ENCODE measurements at places on chromosomes 11 and 22.

- DNase-seq = peak; percentile 23
These were observed 15.4 kb downstream of the C11orf24 start for GRCh38 chr11:68256331-68256741.

DNA sequence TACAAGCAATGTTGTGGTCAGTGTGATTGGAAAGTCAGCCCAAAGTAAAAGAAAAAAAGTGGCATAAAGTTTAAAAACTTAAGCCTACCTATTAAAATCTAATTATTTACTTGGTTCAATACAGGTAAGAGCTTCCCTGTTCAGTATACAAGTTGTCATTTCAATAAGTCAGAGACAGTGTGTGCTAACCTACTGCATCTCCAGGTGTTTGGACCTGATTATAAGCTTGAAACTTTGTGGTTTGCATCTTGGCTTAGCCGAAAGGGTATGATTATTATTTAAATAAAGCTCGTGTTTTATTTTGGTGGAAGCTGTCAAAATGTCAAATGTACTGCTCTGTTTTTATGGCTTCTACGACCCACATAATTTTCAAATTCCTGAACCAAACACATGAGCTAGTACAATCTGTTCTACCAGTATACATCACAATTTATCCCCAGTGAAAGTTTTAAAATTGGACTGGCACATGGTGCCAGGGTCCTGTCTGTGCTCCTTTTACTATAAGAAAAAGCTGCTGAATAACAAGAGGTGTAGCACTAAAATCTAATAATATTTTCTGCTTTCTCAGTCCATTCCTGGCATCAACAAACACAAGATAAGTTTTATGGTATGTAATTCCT lies 103.9 kb upstream of the ANO3 start:
- DNase-seq = no peak

- DNase-seq = no peak
These were observed 2.8 kb downstream of the SESN3 start for GRCh38 chr11:95228081-95228749.

- DNase-seq = no peak
These were observed 18.4 kb upstream of the ST3GAL4 start for GRCh38 chr11:126337126-126337473.

DNA sequence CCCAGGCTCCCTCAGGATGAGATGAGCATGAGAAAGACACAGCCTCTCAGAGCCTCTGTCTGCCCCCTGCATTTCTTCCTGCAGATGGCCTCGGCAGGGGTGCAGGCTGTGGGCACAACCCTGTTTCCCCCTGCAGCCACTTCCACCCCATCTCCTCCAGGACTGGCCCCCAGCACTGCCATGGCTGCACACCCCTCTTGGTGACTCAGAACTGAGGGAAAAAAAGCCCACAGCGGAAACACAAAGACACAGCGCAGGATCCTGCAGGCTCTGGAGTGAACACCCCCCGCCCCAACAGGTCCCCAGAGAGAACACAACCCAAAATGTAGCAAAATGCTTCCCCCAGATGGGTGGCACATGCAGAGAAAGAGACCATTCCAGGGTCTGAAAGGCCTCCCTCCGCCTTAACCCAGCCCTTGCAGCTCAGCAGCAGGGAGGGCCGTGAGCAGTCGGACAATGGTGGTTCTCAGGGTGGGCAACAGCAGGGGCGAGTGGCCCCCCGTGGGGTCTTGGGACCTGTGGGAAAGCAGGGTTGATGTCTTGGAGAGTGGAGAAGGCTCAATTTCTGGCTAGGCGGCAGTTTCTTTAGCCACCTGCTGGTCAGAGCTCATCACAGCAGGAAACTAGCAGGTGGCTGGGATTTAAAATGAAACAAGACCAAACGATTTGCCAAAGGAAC lies 8.0 kb downstream of the TUBGCP6 start:
- peak; percentile 25 for DNase-seq

GRCh38 chr11:13388741-13389140 lies 74.3 kb downstream of the BTBD10 start:
- no peak for DNase-seq

DNA sequence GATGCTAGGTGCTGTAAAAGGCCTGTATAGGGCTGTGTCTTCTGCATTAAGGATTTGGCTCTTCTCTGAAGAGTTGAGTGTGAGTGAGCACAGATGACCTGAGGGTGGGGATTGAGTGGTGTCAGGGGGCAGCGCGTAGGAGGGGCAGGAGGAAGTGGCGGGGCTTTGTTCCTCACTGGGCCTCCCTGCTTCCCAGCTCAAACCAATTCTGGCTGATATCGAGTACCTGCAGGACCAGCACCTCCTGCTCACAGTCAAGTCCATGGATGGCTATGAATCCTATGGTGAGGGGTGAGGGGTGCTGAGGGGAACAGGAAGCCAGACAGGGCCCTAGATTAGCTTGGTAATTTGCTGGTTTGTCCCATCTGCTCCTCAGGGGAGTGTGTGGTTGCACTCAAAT lies 9.1 kb downstream of the PHOX2A start:
- no peak for DNase-seq

DNA sequence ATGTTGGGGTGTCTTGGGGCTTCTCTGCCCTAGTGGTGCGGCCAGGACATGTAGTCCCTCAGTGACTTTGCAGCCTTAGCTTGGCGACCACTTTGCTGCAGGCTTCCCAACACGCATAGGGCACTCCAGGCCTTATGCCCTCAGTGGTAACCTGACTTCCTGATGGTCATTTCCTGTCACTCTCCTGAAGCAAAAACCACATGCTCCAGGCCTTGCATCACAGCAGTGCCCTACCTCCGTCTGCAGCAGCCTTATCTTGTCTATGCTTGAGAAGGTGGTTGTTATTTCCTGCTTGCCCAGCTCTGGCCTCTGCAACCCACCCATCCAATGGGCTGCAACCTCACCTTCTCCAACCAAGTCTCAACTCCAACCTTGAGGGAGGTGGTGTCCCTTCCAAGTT lies 33.4 kb upstream of the PISD start:
- no peak for DNase-seq

- no peak for DNase-seq
These were observed 57.9 kb upstream of the EIF3D start for GRCh38 chr22:36586852-36587251.

- no peak for DNase-seq
These were observed 11.1 kb downstream of the CTR9 start for GRCh38 chr11:10762185-10762584.

DNA sequence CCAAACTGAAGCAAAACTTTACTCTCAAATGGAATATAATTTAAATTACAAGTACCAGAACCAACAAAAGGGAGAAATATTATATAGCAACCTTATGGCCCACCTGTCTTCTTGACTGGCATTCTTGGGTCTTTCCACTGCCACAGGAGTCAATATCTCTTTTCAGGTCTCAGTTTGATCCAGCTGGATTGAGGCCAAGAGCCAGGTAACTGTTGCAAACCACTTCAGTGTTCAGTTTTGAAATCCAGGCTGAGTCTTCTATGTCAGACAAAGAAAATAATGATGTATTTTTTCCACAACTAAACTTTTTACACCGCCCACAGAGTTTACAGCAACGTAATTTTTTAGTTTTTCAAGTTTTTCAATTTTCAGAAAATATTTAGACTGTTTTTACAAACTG lies 648 bp downstream of the DLG2 start:
- DNase-seq = no peak

DNA sequence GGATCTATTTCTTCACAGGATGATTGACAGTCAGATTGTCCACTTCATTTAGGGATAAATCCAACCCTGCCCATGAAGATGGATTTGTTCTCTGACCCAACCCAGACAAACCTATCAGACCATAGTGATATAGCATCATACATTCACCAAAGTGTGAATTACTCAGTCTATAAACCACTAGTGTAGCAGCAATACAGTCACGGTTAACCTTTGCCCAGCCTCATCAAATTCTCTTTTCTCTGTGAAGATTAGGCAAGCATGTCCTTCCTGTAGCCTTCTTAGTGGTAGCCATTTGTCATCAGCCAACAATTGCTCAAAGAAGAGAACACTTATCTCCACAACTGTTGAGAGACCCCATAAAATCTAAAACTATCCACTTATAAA lies 14.4 kb upstream of the BIRC2 start:
- no peak for DNase-seq

GRCh38 chr11:77548552-77549445 lies 41.0 kb upstream of the AQP11 start:
- no peak for DNase-seq

DNA sequence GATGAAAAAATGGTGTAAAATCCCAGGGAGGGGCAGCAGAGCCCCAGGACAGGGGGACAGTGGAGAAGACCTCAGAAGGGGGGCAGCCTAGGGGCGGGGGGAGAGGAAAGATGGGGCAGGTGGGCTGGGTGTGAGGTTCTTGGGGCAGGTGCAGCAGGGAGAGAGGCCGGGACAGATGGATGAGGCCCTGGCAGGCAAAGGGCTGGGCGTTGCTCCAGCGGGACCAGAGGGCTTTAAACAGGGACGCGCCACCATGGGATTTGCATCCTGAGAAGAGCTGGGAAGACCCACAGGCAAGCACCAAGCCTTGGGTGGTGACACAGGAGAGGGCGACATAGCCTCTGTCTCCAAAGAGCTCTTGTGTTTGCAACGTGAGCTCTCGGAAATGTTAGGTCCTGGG lies 1342.8 kb downstream of the TBC1D22A start:
- DNase-seq = no peak

DNA sequence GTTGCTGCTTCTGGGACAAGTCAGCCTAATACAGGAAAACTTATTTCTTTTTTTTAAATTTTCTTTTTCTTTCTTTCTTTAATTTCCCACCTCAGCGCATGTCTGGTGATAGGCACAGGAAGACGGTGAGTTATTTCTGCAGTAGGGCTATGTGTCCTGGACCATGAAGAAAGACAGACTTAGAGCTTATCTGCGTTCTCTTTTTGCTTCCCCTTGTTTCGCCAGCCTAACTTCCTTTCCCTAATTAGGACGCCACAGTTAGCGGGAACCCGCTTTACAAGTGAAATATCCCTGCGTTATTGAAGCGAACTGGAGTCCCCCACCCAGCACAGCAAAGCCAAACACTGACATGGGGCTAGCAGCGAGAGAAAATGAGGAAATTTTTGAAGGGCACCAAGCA lies 8.6 kb downstream of the OR6M1 start:
- DNase-seq = no peak

DNA sequence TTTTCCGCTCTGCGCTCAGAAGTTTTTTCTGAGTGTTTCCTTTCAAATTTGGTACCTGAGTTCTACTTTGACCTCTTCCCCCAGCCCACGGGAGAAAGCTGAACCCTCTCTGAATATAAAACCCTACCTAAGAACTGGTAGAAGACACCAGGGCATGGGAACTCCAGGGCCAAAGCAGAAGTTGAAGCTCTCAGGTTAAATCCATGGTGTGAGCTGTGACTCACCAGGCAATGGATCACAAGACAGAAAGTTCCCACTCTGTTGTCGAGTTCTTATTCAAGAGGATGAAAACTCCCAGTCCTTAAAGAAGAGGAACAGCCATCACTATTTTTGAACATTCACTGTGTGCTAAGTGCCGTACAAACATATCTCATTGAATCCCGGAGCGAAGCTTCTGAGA lies 8.9 kb downstream of the TMEM218 start:
- no peak for DNase-seq

DNA sequence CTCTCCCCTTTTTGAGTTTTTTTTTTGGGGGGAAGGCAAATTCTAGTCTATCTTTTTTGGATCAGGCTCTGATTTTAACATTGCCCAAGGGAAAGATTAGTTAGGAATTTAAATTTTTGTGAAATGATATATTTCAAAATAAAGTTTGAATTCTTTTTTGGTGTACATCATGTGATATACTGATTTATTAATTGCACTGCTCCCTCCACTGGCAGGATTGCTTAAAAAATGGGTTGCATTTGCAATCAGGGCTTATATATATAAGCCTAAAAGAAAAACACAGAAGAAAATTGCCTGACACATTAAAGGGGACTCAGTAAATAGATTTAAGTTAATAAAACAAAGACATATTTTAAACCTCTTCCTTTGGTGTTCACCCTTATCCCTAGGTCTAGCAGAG lies 1.2 kb downstream of the DYNC2H1 start:
- peak; percentile 45 for DNase-seq

GRCh38 chr11:68541991-68542390 lies 81.4 kb downstream of the PPP6R3 start:
- no peak for DNase-seq

GRCh38 chr11:121040614-121041002 lies 16.7 kb downstream of the TBCEL start:
- DNase-seq = no peak

- no peak for DNase-seq
These were observed 10.1 kb upstream of the NEAT1 start for GRCh38 chr11:65412271-65413076.

- DNase-seq = no peak
These were observed 9.3 kb upstream of the GLB1L3 start for GRCh38 chr11:134266841-134267251.

- no peak for DNase-seq
These were observed at the start of gene LRRC32 for GRCh38 chr11:76670485-76671236. TSS of gene LRRC32 (minus strand) at chr11:76670747. CDS start at chr11:76665954, 4,793 bp downstream.

- no peak for DNase-seq
These were observed 11.5 kb downstream of the STARD10 start for GRCh38 chr11:72782081-72782920.

- no peak for DNase-seq
These were observed 1321.1 kb downstream of the TBC1D22A start for GRCh38 chr22:48083502-48083901.

GRCh38 chr11:124754710-124755109 lies 2.7 kb upstream of the VSIG2 start:
- DNase-seq = no peak

Data from ACHN (cell line).